ENCODE measurements at places on chromosomes 6 and 20.

GRCh38 chr20:50188879-50189680 is 1.6 kb upstream of the CEBPB start:
- DNase-seq: no peak

DNA sequence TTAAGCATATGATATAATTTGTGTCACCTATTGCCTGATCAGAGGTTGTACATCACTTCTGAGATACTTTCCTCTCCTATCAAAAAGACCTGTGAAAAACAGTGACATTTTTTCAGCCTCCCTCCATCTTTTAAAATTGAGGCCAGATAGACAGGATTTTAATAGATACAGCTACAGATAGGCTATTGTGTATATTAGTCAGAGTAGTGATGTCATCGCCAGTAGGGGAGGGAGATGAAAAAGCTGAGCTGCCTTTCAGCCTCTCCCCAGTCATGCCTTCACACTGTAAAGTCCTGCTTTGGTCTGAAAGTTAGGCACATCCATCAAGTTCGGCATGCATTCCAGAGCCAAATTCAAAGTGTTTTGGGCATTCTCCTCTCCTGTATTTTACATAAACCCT is 7.9 kb upstream of the PABPC1L start:
- no peak for DNase-seq

- no peak for DNase-seq
Observed at GRCh38 chr20:33874129-33874528, 63.0 kb downstream of the CHMP4B start.

DNA sequence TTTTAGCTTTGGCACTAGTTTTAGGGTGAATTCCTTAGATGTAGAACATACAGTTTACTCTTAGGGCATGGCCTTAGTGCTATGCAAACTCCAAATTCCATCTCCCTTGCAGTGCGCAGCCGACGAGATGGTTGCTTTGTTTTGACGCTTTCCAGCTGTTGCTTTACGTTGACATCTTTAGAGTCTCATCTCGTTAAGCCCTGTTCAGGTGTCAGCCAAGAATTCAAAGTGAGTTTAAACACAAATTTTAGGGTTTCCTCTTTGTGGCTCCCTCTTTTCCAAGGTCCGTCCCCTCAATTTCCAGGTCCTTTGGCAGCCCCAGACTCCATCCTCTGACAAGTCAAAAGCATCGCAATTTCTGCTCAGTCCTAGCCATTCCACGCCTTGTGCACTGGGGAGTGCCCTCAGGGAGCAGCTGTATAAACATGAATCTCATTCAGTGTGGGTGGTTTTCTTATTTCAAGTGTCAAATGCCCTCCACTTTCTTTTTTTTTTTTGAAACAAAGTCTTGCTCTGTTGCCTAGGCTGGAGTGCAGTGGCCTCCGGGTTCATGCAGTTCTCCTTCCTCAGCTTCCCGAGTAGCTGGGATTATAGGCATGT is 14.1 kb upstream of the MAK start:
- DNase-seq: no peak

DNA sequence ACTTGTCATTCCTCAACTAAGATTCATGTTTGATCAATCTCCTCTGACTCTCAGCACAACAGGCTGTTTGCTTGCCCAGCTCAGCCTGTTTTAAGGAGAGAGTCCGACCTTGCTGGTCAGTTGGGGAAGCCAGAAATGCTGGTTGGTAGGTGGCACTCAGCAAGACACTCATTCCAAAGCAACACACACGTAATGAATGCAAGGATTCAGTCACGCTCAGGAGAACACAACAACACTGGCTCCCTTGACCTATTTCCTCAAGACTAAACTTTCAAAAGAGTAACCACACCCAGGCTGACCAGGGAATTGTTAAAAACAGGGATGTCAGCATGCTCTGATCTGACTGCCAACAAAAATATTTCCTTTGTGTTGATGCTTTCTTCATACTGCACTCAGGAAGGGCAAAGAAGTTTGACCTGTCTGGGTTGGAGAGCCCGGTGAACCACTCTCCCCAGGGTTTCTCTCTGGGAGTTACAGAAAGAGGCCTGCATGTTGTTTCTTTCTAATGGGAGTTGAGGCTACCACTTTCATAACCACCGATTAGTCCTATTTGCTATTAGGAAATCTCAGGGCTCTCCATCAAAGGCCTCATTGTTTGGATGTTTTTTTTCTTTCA is 25.6 kb upstream of the PREP start:
- DNase-seq: no peak

DNA sequence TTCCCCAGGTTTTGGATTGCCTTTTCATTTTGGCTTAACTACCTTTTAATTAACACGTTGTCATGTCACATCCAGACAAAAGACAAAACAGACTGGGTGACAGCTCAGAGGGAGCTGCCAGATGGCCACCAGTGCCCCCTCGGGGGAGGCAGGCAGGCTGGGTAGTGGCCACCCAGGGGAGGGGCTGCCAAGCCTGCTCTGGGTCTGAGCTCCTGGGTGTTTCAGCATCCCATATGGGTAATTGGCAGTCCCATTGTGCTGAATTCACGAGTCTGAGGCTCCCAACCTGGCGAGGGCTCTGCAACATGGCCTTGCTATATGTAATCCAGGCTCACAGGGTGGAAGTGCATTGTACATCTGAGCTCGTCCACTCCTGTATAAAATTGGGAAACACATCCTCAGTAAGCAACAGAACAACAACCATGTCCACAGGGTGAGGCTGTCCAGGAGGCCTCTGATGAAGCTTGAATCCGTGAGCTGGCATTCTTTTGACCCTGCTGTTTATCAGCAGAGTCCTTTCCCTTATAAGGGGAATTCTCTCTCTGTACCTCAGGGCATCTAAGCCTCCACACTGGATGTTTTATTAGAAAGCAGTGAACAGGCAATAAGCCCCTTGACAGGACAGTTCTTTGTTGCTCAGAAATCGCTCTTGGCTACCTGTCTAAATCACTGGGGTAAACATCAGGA is 111.7 kb upstream of the SLC22A23 start:
- DNase-seq: no peak

- DNase-seq: no peak
Observed at GRCh38 chr6:107827541-107827940, 3.4 kb upstream of the SCML4 start.

GRCh38 chr6:150881911-150882481 is 16.5 kb downstream of the MTHFD1L start:
- DNase-seq: no peak

GRCh38 chr6:124676033-124676432 is 286.2 kb upstream of the RNF217 start:
- DNase-seq: no peak

DNA sequence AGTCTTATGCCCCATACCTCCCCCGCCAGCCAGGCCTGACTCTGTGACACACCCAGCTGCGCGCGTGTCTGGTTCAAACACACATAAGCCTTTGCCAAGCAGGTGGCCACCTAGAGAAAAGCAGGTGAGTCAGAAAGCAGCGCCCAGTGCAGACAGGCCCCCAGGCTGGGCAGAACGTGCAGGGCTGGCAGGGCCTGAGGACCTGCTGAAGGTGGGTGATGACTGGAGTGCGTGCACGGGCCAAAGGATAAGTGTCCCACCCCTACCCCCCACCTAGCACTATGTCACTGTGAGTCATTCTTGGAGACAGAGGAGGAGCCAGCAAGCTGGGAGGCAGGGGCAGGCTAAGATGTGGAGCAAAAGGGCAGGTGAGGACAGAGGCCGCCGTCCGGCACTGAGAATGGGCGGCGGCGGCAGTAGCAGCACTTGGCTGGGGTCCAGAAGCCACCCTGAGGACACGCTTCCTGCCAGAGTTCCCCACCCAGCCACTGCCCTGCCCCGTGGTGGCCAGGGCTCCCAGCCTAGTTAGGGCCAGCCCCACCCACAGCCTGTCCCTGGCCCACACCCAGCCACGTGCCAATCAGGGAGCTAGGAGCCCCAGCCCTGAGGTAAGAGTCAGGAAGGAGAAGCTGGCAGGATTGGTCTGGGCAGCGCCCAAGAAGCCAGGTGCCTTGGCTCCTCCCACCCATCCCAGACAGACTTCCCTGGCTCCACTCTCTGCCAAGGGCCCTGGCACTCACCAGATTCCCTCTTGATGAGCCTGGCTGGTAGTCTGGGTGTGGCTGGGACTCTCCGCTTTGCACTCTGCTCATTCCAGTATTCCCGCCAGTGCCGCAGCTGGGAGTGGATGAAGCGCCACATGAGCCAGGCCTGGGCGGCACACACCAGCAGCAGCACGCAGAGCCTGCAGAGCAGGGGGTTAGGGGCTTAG is 72.7 kb downstream of the TRAM2 start:
- peak; percentile 97 for DNase-seq

GRCh38 chr20:8205996-8206395 is 73.9 kb downstream of the PLCB1 start:
- DNase-seq: no peak

- DNase-seq: no peak
Observed at GRCh38 chr20:19498756-19499155, 259.3 kb upstream of the RIN2 start.

- no peak for DNase-seq
Observed at GRCh38 chr6:158645064-158646022, 800 bp upstream of the DYNLT1 start.

GRCh38 chr6:105453968-105454367 is 51.1 kb upstream of the PREP start:
- DNase-seq: no peak

DNA sequence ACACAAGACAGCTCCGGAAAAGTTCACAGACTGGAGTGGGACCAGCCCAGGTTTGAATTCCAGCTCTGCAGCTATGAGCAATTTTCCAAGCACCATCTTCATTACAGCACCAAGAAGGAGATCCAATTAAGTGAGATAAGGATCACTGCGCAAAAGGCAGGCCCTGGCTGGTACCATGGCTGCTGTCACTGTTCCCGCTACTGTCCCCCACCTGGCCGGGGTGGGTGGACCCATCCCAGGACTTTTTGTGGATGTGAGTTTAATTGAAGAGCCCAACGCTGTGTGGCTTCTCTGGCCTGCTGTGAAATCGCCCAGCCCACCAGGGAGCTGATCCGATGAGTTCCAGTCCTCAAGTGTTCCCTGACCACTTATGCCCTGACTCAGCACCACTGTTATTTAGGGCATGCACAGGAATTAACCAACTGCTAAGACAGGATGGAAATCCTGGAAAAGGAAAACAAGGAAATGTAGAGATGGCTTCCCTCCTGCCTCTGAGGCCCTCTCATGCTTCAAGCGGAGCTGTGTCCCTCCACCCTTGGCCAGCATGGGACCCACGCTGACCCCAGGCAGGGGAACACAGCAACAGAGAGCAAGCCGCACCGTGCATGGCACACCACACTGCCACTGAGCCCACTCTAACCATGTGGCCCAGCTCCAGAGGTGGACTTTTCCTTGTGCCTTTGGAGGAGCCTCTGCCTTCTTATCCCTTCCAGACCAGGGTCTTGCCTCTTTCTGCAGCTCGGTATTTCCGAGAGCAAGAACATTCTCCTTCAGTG is 150.0 kb upstream of the CST7 start:
- DNase-seq: no peak

- DNase-seq: no peak
Observed at GRCh38 chr6:33124525-33124901, 48.7 kb downstream of the HLA-DPB1 start.

DNA sequence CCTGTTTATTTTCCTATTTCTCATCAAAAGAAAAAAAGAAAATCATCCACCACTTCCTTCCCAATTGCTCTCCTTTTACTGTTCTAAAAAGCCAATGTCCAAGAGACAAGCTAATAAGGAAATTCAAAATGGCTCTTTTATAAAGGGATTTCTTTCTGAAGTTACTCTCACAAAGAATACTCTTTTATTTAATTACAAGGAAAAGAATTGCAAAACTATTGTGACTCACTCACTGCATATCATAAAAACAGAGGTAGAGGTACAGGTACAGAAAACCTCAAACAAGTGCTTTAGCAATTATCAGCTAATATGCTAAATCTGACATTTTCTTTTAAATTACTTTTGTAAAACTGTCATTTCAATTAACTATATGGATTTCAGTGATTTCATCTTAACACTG is 18.1 kb downstream of the DEK start:
- no peak for DNase-seq

GRCh38 chr6:16998461-16998860 is 103.4 kb upstream of the STMND1 start:
- DNase-seq: no peak

GRCh38 chr6:44431118-44431725 is 43.7 kb downstream of the CDC5L start:
- DNase-seq: peak; percentile 63

GRCh38 chr6:89082486-89082891 is 1.9 kb downstream of the PNRC1 start:
- peak; percentile 41 for DNase-seq

DNA sequence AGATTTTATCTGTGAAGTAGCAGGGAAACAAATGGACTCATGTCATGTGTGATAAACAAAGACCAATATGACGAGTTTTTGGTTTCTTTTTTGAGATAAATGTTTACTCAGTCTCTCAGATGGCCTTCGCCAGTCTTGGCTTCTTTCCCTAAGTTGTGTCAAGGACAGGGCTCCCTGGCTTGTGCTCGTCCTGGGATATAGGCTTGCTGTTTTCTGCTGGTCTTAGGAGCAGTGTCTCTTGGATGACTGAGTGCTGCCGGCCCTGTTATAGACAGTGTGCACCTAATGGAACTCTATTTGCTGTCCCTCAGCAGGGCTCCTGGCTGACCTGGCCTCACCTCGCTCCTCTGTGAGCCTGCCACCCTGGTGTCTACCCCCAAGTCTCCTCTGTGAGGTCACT is 324.1 kb upstream of the SYNCRIP start:
- no peak for DNase-seq

DNA sequence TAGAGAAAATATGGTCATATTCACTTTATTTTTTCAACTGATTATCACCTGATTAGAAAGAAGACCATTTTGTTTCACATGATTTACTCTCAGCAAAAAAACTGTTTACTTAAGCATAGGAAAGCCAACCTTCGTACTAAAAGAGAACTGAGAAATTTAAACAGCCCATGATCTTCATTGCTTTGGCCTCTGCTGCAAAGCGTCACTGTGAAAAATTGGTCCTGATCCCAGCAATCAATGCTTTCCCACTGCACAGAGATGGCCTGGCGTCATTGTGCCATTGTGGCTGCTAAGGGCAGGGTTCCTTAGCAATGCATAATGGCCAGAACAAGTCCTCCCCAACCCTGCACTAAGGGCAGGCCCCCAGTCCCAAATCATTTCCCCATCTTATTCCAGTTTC is 19.9 kb upstream of the THEMIS start:
- DNase-seq: no peak
